ENCODE measurements at places on chromosomes 5 and 9.

- no peak for DNase-seq
Observed at GRCh38 chr9:136383436-136383835, 10.0 kb upstream of the CARD9 start.

- no peak for DNase-seq
Observed at GRCh38 chr5:168701641-168702040, 122.5 kb upstream of the PANK3 start.

DNA sequence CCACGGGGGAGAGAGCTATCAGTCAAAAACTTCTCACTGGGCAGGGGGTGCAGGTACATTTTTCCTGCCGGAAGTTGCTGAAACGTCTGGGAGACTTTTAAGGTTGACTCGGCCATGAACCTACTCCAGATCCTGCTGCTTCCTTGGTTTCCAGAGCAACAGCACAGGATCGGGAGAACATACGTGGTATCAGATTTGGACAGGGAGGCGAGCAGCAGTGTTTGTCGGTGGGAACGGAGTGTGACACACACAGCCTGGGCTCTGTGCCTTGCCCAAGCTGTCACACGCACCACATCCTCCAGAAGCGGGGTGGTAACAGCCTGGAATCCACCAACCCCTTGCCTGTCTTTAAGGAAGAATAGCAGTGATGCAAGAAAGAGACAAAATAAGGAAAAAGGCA is 276.5 kb downstream of the SLIT3 start:
- DNase-seq: no peak

DNA sequence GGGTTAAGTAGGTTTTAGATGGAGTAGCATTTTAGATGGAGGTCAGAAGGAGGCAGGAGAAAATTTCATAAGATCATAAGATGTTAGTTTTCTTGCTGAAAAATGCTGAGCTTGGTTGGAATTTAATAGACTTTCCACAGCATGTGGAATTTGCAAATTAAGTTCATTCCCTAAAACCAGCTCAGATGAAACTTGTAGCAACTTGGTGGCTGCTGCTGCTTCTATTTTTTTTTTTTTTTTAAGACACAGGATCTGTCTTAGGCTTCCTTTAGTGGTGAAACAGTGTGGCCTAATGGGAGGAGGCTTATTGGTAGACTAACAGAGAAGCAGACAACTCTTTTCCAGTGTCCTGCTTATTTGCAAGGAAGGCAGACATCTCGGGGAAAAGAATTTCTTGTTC is 154.5 kb downstream of the AOPEP start:
- no peak for DNase-seq

- no peak for DNase-seq
Observed at GRCh38 chr5:68838157-68838718, 255.6 kb upstream of the SLC30A5 start.

DNA sequence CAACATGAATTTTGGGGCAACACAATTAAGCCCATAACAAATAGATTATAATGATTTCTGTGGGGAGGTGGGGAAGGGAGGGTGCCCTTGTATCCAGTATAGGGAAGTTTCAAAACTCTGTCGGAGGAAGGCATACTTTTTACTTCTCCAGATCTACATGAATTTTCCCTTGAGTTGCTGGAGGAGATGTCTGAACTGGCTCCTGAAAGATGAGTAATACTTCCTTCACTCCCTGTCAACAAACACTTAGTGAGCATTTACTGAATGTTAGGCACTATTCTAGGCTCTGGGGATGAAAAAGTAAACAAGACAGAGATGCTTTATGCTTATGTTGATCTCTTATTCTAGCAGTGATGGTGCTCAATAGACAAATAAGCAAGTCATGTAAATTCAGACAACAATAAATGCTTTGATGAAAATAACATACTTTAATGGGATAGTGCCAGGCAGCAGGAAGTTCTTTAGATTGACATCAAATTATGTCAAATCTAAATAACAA is 197.9 kb upstream of the ANKH start:
- DNase-seq: no peak

- DNase-seq: no peak
Observed at GRCh38 chr5:125558466-125558865, 812.0 kb upstream of the ZNF608 start.

DNA sequence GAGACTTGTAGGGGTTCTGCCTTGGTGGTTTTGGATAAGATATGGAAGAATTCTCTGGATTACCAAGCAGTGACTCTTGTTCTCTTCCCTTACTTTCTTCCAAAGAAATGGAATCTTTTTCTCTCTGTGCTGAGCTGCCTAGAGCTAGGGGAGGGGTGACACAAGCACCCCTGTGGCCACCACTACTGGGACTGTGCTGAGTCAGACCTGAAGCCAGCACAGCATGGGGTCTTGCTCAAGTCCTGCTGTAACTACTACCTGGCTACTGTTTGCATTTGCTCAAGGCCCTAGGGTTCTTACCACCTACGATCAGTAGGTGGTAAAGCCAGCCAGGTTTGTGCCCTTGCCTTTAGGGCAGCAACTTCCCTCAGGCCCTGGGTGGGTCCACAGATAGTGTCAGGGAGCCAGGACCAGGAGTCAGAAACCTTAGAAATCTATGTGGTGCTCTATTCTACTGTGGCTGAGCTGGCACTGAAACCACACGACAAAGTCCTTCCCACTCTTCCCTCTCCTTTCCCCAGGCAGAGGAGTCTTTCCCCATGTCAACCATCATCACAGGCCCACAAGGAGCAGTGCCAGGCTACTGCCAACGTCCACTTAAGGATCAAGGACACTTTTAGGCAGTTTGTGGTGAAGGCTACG is 53.8 kb downstream of the SREK1 start:
- no peak for DNase-seq

DNA sequence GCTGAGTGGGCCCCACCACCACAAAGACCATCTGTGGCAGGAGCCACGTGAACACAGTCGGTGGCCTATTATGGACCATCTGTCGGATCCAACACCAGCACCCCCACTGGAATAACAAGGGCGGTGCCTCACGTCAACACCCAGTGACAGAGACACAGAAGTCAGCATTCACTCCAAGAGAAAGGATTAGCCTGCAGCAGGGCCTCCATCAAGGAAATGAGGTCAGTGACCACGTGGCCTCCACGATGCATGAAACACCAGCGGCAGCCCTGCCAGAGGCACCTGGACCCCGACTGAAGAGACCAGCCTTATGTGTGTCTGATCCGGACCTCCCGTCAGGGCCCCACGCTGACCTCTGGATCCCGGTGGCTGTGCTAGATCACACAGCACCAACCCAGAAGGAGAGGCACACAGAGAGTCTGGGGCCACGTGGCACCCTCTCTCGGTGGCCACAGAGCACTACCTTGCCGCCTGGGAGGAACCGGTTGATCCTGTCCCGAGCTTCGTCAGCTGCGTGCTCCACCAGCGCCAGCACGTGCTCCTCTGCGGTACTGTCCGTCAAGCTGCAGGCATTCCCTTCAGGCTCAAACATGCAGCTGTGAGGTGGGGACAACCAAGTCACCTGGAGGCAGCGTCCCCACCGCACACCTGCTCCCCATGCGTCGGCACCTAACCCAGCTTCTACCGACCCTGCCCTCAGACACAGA is 9.0 kb downstream of the BRD9 start:
- no peak for DNase-seq

DNA sequence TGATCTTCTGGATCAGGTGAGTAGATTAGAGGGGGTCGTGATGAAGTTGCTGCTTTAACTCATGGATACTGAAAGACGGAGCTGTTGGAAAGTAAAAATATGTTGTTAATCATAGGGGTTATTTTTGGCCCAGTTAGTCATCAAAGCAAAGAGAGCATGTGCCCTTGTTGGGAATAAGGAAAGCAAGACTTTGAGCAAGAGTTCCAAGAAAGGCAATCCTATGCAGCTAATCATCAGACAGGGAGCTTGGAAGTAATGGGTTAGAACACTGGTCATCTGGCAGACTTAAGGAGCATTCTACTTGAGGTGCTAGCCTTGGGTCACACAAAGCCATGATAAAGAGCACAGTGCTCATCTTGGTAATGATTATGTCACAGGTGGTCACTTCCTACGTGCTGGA is 18.3 kb downstream of the ASPN start:
- no peak for DNase-seq
